Fibroblast of skin of right quadriceps (primary cell): ENCODE measurements at places on chromosomes 2 and 18.
A peak's percentile ranks its signal among the peaks of the same experiment; 100 is the strongest.

DNA sequence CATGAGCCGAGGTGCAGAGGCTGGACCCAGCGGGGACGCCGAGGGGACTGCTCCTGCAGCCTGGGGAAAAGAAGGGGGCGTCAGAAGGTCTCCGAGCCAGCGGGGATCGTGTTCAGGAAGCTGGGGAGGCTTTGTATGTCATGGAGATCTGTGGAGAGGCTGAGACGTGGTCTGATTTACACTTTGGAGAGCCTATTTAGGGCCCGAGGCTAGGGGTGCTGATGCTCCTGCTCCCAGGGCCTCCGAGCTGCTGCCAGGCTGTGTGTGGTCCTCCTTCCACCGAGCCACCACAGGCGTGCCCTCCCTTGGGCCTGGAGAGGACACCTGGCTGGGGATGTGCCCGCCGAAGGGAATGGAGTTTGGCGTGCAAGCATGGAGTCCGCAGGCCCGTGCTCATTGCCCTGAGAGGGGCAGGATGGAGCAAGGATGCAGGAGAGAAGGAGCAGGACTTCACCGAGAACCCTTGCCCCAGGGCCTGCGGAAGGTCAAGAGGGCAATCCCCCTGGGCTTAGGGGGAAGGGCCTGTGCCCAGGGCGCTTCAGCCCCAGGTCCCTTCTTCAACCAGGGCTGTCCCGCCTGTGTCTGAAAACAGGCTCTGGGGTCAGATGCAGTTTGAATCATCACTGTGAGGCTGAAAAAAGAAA lies 252.5 kb downstream of the VAPA start:
- DNase-seq = no peak

DNA sequence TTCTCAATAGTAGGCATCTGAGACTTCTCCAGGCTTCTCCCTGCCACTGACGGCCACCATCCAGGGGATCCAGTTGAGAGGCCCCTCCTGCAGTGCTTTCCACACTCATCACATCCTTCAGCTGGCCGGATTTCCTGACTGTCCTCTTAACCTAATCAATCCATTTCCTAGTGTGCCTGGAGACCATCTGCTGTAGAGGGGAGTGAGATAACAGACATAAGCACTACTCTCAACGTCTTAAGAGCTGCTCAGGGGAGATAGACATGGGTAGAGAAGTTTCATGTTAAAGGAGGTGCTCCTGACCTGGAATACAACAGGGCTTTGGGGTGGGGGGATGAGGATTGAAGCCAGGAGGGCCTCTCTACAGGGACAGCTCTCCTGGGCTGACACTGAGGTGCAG lies 14.2 kb downstream of the SPR start:
- no peak for DNase-seq

DNA sequence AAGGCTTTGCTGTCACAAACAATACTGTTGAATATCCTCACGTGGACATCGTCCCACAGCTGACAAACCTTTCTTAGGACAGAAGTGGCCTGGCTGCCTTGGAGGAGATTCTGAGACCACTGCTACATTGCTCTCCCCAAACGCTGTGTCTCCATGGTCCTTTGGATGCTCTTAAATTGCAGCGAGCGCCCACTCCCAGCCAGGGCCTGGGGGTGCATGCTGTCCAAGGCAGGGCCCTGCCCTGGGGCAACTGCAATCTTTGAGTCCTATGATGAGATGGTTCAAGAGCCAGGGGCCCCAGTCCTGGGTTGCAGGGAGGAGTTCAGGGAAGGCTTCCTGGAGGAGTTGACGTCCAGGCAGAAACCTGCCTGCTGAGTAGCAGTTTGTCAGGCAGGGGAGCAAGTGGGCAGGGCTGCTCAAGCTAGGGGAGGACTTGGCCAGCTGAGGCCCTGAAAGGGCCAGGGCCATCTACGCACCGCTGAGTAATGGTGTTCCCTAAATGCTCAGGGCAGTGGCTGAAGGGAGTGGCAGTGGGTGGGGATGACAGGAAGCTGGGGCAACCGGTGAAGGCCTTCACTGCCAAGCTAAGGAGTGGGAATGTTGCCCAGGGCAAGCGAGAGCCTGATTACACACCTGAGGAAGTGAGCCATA lies 10.8 kb upstream of the SDC1 start:
- DNase-seq = no peak

DNA sequence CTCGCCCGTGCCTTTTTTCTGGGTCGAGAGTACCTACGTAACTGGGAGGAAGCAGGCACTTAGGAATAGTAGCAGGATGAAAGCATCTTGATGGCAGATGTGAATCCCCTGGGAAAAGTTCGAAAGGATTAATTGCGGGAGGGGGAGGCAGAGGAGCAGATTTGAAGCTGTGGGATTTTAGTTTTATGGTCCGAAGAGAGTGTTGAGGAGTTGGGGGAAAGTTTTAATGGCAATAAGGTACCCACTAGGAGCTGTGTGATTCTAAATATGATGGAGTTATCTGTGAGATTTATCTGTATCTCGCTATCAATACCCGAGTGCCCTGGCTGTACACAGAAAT lies 1.1 kb downstream of the AGFG1 start:
- no peak for DNase-seq

GRCh38 chr18:55739488-55739887 lies 151.5 kb upstream of the TCF4 start:
- DNase-seq = no peak

GRCh38 chr2:84116143-84116542 lies 342.9 kb downstream of the SUCLG1 start:
- DNase-seq = no peak

DNA sequence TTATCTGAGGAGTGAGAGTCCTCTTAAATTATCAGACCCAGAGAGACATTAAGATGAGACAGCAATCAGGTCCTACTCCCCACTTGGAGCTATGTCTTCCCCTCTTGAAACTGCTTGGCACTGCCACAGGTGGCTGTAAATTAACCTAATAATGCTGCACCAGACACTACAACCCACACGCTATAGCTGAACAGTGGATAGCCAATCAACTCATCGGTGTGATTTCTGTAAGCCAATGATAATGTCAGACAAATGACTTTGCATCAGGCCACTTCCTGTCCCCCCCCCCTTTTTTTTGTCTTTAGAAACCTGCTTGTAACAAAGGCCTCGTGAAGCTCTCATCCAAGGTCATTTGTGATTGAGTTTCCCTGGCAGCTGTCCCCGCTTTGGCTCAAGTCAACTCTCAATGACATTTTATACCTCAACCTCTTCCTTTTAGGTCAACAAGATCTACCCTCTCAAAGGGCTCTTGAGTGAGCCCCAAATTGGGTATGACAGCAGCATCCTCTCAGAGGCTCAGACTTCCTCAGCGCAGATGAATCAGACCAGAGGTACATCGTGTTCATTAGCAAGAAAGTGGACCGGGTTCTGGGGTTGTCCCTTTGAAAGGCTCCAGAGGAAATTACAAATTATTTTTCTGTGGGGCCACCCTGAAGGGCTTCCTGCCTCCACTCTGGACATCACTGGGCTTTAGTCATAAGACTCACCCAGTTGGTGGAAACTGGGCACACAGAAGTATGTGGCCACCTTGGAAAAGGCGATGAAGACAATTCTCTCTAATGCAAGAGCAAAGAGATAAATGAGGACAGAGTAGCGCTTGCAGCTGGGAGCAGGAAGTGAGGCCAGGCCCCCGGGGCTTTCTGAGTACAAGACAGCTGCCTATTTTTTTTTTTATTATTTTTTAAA lies 73.6 kb downstream of the COPS8 start:
- no peak for DNase-seq

- DNase-seq = no peak
Measured at GRCh38 chr2:226578373-226578772, 221.2 kb downstream of the IRS1 start.

DNA sequence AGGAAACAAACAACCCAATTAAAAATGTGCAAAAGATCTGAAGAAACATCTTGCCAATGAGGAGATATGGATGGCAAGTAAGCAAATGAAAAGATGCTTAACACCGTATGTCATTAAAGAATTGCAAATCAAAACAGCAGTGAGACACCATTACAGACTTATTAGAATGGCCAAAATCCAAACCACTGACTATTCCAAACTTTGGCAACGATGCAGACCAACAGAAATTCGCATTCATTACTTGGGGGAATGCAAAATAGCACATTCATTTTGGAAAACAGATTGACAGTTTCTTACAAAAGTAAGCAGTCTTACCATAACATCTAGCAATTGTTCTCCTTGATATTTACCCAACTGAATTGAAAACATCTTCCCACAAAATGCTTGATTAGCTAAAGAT lies 1118.7 kb downstream of the SUCLG1 start:
- no peak for DNase-seq

DNA sequence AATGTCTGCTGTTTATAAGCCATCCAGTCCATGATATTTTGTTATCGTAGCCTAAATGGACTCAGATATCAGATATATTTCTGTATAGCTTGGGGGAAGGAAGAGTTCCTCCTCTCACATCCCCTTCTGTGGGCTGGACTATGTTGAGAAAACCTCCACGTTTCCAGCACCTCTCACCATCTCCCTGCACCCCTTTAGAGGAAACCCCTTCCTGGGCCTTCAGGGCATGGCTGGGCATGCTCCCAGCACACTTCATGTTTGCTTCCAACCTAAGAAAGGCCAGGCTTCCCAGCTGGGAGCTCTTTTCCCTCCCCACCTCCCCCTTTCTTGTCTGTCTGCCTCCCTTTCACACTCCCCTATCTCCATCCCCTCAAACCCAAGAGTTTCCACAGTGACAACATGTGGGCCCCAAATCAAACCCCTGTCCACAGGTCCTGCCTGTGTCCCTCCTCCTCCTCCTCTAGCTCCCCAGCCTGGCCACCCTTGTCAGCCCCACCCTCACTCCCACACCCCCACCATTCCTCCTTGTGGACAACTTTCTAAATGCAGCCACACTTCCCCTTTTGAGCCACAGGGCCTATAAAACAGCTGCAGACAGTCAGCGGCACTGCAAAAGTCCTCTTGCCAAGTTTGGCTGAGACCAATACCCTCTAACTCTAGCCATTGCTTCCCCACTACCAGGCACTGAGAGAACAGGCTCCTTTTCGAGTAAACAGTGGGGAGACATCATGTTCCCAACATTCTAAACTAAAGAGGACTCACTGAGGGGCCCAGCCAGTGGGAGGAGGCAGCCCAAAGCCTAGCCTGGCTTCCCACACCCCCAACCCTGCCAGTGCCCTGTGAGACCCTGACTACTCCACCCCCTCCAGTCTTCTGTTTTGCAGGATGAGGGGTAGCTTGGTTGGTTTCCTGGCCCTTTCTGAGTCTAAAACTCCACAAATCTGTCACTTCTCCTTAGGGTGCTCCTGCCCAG lies 120.5 kb downstream of the ZFP36L2 start:
- DNase-seq = peak; percentile 50

DNA sequence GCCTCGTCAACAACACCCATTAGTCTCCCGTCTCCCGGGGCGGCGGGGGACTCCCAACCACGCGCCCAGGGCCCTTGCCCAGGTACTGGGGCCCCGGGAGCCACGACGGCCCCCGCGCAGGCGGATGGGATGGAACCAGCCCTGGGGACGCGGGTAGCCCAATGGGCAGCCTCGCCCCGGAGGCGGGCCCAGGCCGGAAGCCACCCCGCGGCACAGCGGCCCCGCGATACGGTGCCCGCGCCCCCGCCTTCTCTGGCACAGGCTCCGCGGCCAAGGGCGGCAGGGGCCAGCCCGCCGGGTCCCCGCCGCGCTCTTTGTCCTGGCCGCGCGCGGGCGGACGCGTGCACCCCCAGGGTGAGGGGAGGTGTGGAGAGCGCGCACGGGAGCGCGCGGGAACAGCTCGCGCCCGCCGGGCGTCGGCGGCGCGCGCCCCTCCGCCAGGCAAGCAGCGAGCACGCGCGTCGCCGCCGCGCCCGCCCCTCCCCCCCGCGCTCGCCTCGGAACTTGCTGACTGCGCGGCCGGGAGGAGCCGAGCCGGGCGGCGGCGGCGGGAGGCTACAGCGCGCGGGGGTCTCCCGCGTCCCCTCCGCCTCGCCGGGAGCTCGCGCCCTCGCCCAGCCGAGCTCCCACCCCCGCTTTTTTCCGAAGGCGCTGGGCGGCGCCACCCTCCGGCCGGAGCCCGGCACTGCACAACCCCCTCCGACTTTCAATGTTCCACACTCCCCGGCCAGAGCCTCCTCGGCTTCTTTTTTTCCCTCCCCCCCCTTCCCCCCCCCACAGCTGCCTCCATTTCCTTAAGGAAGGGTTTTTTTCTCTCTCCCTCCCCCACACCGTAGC lies at the start of gene UBE2E3:
UBE2E3 (plus strand) TSS at position 500 of the 837 bp plus-strand sequence. CDS start 1,438 bp downstream, outside the sequence.
- peak; percentile 82 for DNase-seq

DNA sequence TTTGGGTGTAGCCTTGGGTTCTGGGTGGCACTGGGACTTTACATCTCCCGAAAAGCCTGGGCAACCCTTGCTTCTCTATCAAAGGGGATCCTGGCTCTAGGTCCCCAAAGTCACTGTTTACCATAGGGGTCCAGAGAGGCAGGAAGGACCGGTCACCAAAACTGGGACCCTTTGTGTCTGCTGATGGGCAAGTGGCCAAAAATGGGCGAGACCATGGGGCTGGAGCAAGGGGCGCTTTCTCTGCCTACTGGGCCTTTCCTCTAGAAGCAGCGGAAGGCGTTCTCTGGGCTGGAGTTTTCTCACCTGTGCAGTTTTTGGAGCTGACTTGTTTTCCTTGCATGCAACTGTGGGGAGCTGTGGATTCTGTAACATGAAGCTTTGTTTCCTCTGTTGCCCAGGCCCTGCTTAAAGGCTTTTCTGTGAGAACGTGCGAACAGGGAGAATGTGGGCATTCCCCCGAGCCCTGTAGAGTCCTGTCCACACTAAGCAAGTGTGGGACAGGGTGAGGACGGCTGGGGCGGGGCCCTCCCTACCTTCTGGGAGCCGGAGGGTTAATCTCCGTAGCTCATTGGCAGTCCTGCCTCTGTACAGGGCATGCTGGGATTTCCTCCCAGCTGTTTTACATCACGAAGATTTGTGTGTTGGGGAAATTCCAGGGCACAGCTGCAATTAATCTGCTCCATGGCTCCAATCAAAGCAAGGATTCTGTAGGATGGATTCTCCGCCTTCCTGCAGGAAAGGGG lies 50.2 kb downstream of the TGOLN2 start:
- DNase-seq = peak; percentile 97

DNA sequence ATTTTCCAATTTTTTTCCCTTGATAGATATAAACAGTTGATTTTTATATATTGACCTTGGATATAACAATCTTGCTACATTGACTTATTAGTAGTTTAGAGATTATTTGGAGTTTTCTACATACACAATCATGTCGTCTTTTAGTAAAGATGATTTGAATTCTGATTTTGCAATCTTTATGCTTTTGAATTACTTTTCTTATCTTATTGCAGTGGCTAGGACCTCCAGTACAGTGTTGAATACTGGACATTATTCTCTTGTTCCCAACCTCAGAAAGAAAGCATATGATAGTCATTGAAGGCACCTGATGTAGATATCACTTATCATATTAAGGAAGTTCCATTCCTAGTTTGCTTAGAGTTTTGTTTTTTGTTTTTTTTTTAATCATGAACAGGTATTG lies 90.2 kb downstream of the RAB3GAP1 start:
- no peak for DNase-seq
